ENCODE measurements at places on chromosomes 6 and 20. TPM values are rescaled to one million over a fixed set of nuclear protein-coding genes. Genes with fewer than 3 reads are reported as not detected.

DNA sequence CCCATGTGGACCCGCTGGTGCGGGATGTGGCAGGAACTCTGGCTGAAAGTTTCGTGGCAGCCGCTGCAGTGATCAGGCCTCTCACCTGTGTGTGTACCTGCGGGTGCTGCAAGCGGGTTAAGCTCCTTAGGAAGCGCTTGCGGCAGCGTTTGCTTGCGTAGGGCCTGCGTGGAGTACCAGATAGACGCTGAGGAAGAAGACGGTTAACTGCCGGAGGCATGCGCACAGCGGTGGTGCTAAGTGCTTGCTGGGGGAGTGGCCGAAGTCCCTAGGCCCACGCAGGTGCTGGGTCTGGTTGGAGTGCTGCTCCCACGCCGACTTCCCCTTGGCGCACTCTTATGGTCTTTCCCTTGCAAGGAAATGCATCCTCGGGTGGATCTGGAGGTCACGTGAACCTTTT lies 23.0 kb downstream of the ZSCAN31 start:
- no peak overlapping the region for H3K27ac ChIP-seq
- no peak for DNase-seq
- H3K4me1 ChIP-seq, result no peaks in the 10 kb centered on the region
- H3K27me3 ChIP-seq, result peaks cover 17% of the 10 kb centered on the region
- no peaks in the 10 kb centered on the region for H3K36me3 ChIP-seq

DNA sequence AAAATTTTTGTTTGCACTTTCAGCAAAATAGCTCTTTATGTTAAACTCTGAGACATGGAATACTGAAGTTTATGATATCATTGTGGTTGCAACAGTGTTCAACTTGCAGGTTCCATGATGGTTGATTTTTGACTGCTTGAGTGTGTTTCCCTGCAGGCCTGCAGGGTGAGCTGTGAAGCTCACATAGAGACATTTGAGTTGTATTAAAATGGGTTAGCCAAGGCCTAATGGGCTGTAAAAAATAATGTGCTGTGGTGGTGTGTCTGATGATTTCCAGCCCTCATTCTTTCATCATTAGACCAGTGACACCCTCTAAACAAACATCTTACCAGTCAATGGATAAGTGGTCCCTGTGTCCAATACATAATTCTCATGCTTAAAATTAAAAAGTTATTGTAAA lies 321.4 kb downstream of the FARS2 start:
- H3K27me3 ChIP-seq, result no peaks in the 10 kb centered on the region
- no peak overlapping the region for H3K4me3 ChIP-seq
- H3K4me1 ChIP-seq, result peaks cover 9% of the 10 kb centered on the region
- peaks cover 12% of the 10 kb centered on the region for H3K36me3 ChIP-seq

DNA sequence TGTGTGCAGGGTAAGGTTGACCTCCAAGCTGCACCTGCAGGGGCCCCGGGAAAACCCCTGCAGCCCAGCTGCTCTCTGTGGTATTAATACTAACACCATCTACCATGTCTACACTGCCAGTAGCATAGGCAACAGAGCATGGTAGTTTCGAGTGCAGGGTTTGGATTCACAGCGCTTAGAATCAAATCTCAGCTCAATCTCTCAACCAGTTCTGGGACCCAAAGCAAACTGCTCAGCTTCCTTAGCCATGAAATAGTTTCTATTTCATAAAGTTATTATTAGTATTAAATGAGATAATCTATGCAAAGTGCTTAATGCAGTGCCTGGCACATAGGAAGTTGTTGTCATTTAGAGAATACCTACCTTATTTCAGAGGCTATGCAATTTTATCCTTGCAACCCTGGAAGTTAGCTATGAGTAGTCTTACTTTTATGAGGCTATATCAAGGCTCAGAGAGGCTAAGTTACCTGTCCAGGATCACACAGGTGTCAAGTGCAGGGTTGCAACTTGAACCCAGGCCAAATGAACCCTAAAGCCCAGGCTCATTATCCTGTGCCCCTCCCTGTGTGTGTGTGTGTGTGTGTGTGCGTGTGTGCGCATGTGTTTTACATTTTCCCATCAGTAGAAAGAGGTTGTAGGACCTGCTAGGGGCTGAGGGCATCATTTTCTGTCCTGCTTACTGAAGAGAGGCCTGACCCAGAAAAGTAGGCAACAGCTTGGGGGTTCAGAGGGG lies 27.6 kb upstream of the MRPS18A start:
- H3K27me3 ChIP-seq, result peaks cover 24% of the 10 kb centered on the region
- no peak for DNase-seq
- no peaks in the 10 kb centered on the region for H3K36me3 ChIP-seq

The NFATC2 gene
- total RNA-seq, result 39.9 TPM
